ENCODE measurements at places on chromosomes 16 and 17. TPM values are rescaled to one million over a fixed set of nuclear protein-coding genes. Genes with fewer than 3 reads are reported as not detected.

- DNase-seq, result no peak
- H3K36me3 ChIP-seq, result no peaks in the 10 kb centered on the region
- H3K4me1 ChIP-seq, result no peaks in the 10 kb centered on the region
Observed at GRCh38 chr17:77352441-77352840, 211.7 kb downstream of the SEC14L1 start.

- DNase-seq, result peak; percentile 5
- H3K27ac ChIP-seq, result no peak overlapping the region
- H3K4me3 ChIP-seq, result no peak overlapping the region
- no peaks in the 10 kb centered on the region for H3K36me3 ChIP-seq
- no peaks in the 10 kb centered on the region for H3K4me1 ChIP-seq
Observed at GRCh38 chr16:23514381-23515152, 4.3 kb upstream of the GGA2 start.

DNA sequence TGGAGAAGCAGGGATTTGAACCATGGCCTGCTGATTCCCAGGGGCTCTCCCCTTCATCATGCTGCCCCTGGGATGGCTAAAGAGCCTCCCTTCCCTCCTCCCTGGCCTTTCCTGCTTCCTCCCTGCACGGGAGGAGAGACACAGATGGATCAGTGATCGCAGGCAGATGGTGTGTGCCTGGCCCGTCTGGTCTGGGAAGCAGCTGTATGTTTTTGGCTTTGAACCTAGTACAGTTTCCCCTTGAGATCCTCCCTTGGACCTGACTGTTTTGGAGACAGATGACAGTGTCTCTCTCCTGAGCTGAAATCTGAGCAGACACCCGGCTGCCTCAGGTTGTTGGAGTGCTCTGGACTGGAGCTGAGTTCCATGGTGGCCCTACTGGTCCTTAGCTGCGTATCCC is 29.0 kb upstream of the ATP2C2 start:
- no peaks in the 10 kb centered on the region for H3K27me3 ChIP-seq
- H3K4me3 ChIP-seq, result no peak overlapping the region
- H3K27ac ChIP-seq, result no peak overlapping the region
- no peaks in the 10 kb centered on the region for H3K36me3 ChIP-seq

DNA sequence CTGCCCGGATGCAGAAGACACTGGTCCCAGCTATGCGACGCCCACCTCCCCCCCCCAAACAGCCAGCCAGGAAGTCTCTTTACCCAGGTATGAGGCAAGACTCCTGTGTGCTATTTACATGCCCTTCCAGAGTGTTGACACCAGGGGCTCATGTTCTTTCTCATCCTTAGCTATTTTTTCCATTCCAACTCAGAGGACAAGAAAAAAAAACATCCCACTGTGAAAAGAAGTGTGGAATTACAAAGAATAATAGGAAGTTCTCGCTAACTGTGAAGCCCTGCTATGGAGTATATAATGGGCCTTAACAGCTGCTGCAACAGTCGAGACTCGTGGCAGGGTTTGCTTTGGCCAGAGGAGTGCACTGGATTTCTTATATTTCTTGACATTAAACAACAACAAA is 584.9 kb downstream of the CDH13 start:
- no peak overlapping the region for H3K4me3 ChIP-seq
- H3K4me1 ChIP-seq, result no peaks in the 10 kb centered on the region
- H3K36me3 ChIP-seq, result no peaks in the 10 kb centered on the region
- H3K27ac ChIP-seq, result no peak overlapping the region
- DNase-seq, result no peak

The ASGR1 gene
- 2.6 TPM for total RNA-seq

The ATF7IP2 gene
- total RNA-seq, result 15.5 TPM

All from aorta (tissue), 5 donors.